ENCODE measurements at places on chromosomes 12 and 14. TPM values are rescaled to one million over a fixed set of nuclear protein-coding genes. Genes with fewer than 3 reads are reported as not detected.

The CSAD gene
- 2.6 TPM for total RNA-seq

The ARHGEF40 gene
- total RNA-seq, result 5.8 TPM

The RND1 gene
- total RNA-seq, result 1.4 TPM

The NTS gene
- under 0.01 TPM for total RNA-seq

The ITGB7 gene
- not detected for total RNA-seq

The LBHD2 gene
- not detected for total RNA-seq

The LPAR5 gene
- not detected for total RNA-seq

The RNU4-1 gene
- under 0.01 TPM for total RNA-seq

The OR10G3 gene
- not detected for total RNA-seq

The SPTB gene
- total RNA-seq, result under 0.01 TPM

The OAS2 gene
- total RNA-seq, result 0.60 TPM

The PRPH gene
- total RNA-seq, result not detected

The ASB2 gene
- total RNA-seq, result not detected

The C14orf132 gene
- 1.3 TPM for total RNA-seq

The NOXRED1 gene
- 0.20 TPM for total RNA-seq

DNA sequence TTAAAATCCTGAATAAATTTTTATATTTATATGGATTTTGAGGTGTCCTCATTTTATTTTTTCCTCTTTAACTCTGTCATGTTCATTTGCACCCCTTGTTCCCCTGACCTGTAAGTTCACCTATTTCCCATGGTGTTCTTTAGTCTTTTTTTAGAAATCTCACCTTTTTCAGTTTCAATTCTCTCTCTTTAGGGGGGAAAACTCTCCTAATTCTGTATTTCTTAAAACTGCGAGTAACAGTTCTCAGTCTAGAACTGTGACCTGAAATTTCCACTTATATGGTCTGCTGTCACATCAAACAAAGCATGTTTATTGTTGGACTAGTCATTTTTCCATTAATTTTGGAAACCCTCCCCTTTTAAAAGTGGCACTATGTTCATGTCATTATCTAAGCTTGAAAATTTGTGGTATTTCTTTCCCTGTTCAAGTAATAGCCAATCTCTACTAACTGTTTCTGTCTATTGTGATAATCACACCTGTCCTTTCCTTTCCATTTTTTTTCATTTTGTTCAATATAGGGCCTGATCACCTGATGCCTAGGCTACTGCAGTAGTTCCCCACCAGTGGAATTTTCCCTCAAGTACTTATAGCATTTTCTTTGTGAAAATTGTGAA is 14.0 kb upstream of the FBXO33 start:
- DNase-seq, result no peak

- no peak for DNase-seq
These were observed 11.9 kb upstream of the CSAD start for GRCh38 chr12:53192531-53193021.

GRCh38 chr14:68639758-68640574 is 152.9 kb downstream of the ZFP36L1 start:
- DNase-seq, result no peak

GRCh38 chr14:94058674-94059138 is 22.3 kb downstream of the DDX24 start:
- DNase-seq, result no peak

GRCh38 chr12:12563290-12563928 is 746 bp upstream of the DUSP16 start:
- DNase-seq, result peak; percentile 57

GRCh38 chr12:120941846-120942405 is 36.4 kb upstream of the HNF1A start:
- no peak for DNase-seq

DNA sequence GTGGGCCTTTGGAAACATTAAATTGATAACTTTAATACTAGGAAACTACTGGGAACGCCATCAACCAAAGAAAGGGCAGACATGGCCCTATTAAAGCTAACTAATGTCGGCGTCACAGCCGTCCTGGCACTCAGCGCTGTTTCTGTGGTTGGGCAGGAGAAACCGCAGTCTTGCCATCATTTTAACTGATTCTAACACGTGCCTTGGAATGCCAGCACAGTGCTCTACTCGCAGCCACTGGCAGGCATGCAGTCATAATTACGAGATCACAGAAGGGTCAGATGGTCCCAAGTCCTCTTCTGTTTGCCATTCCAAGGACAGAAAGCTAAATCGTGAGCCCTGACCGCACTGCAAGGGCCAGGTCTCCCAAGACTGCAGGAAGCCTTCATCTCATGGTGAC is 75.2 kb downstream of the RIMBP2 start:
- no peak for DNase-seq

GRCh38 chr14:85241022-85241855 is 288.7 kb upstream of the FLRT2 start:
- peak; percentile 53 for DNase-seq

- peak; percentile 63 for DNase-seq
These were observed 5.7 kb downstream of the SHMT2 start for GRCh38 chr12:57235017-57235727.

DNA sequence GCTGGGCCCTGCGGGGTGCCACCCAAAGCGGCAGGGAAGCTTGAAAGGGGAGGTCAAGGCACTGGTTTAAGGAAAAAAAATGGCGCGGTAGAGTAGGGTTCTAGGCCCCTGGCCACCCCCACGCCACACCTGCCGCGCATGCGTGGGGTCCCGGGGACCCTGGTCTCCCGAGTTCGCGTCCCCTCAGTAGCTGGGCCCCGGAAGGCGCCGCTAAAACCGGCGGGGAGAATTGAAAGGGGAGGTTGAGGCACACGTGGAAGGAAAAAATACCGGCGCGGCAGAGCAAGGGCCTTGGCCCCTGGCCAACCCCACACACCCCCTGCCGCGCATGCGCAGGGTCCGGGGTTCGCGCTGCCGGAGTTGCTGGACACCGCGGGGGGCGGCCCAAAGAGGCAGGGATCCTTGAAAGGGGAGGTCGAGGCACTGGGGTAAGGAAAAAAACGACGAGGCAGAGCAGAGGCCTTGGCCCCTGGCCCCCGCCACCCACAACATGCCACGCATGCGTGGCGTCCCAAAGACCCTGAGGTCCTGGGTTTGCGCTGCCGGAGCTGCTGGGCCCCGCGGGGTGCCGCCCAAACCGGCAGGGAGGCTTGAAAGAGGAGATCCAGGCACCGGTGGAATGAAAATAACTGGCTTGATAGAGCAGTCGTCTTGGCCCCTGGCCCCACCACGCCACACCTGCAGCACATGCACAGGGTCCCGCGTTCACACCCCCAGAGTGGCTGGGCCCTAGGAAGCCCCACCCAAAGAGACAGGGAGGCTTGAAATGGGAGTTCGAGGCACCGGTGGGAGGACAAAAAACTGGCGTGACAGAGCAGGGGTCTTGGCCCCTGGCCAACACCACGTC is 314.5 kb downstream of the ALG10 start:
- no peak for DNase-seq

GRCh38 chr12:118467641-118468305 is 91.4 kb downstream of the SUDS3 start:
- DNase-seq, result no peak

GRCh38 chr12:31216479-31216878 is 109.5 kb downstream of the SINHCAF start:
- DNase-seq, result no peak

GRCh38 chr12:62205346-62205745 is 54.9 kb upstream of the USP15 start:
- DNase-seq, result no peak

DNA sequence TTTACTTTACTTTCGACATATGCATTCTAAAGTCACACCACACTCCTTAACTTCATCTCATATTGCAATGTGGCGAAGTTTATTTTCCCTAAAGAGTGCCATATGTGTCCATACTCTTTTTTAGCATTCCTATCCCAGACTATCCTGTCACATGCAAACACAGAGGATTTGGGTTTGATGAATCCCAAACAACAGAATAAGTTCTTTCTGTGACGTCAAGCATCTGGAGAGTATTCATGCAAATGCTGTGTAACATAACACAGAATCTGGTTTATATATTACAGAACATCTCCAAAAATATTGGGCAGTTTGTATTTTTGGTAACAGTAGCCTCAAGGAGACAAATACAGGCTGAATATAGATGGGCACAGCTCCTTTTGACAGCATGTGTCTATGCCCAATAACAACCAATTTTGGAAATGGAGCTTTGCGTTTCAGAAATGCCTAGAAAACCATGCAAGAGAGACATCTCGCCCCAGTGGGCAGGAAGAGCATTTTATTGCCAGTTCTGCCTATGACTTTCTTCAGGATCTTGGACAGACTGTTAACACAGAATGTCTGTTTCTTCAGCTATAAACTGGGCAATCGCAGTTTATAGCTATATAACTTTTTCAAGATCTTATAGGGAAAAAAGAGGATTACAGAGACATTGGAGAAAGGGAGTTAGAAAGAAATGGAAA is 190.8 kb downstream of the ADAMTS20 start:
- no peak for DNase-seq

DNA sequence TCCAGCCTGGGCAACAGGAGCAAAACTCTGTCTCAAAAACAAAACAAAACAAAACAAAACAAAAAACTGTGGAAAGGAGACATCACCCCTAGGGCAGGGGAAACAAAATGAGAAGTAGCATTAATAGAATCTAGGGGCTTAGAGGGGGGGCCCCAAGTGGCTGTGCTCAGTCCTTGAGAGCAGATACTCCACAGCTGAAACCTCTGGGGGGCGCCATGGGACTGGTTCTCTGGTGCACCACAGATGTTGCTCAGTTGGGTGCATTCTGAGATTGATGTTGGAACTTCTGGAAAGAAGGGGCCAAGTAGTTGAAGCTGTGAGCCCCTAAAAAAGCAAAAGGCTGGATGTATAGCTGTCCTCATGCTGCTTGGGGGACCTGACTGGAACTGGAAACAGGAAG is 11.8 kb upstream of the SYNE2 start:
- DNase-seq, result no peak

- no peak for DNase-seq
These were observed 404.2 kb downstream of the GLT1D1 start for GRCh38 chr12:129257524-129257923.

- DNase-seq, result no peak
These were observed 139.4 kb upstream of the FRMD6 start for GRCh38 chr14:51512316-51512715.

DNA sequence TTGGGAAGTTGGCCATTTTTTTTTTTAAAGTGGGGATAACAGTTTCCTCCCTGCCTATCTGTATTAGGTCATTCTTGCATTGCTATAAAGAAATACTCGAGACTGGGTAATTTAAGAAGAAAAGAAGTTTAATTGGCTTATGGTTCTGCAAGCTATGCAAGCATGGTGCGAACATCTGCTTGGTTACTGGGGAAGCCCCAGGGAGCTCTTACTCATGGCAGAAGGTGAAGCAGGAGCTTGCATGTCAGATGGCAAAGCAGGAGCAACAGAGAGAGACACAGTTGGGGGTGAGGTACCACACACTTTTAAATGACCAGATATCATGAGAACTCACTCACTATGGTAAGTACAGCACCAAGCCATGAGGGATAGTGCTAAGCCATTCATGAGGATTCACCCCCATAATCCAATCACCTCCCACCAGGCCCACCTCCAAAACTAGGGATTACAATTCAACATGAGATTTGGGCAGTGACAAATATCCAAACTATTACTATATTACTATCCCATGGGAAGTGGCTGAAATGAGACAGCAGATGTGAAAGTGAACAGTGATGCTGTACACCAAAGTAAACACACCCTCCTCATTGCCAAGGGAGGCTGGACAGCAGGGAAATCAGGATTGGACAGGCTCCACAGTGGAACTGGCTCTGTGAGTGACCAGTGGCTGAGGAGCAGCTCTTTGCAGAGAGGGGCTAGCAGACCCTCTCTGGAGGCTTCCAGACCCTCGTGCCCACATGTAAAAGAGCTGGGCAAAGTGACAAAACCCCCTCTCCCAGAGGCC is 40.5 kb downstream of the CRACR2A start:
- DNase-seq, result no peak

GRCh38 chr12:84463741-84464495 is 448.7 kb downstream of the SLC6A15 start:
- DNase-seq, result no peak

- no peak for DNase-seq
These were observed 21.5 kb downstream of the SPTB start for GRCh38 chr14:64857979-64858744.

DNA sequence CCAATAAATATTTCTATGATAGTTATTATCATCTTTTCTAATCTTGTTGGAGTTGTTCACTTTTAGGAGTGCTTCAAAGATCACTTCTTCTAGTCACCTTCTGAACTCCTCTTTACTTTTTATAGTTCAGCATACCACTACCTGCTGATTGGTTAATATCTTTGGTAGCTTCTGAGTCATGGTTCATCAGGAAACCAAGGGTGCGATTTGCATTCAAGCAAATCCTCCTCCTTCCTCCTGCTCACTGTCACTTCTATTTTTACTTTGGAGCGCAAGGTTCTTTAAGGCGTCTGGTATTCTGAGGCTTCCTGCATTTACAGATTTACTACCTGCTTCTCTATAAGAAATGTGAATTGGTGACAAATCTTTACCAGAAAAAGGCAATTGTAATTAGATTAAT is 24.0 kb downstream of the SYT1 start:
- DNase-seq, result peak; percentile 61

DNA sequence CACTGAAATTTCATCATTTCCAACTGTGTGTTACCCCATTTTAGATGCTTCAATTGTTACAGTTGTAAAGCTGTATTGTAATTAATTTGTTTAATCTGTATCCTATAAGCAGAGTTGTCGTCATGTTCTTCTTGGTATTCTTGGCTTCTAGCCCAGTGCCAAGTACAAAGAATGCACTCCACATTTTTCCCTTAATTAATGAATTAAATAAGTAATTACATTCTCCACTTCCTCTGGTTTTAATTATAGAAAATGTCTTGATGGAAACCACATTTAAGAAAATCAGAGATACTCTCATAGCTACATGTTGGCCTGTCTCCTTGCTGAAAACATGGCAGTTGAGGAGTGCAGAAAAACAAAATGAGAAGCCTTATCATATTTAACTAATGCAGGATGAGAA is 746 bp downstream of the DNAI7 start:
- no peak for DNase-seq

GRCh38 chr14:100784523-100785337 is 41.2 kb upstream of the MEG3 start:
- DNase-seq, result no peak

DNA sequence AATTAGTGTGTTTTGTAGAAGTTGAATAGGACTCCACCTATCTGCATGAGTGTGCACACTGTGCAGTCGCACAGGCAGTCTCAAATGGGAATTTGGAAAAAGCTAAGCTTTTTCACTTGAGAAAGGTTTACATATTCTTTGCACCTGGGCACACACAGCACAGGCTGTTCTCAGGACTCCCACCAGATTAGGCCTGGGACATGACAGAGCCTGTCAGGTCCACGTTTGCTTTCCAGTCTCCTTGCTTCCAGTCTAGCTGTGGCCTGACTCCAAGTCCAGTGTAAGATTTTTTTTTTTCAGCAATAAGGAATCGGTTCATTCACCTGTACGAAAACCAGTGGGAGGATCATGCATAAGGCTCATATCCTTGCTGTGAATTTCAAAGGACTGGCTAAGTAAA is 181.3 kb downstream of the ZFP36L1 start:
- DNase-seq, result no peak

- DNase-seq, result peak; percentile 45
These were observed 72.2 kb upstream of the RASSF3 start for GRCh38 chr12:64538121-64538520.

GRCh38 chr12:93808169-93808899 is 131.2 kb downstream of the CRADD start:
- no peak for DNase-seq
